ENCODE measurements at places on chromosomes 13 and 19.

DNA sequence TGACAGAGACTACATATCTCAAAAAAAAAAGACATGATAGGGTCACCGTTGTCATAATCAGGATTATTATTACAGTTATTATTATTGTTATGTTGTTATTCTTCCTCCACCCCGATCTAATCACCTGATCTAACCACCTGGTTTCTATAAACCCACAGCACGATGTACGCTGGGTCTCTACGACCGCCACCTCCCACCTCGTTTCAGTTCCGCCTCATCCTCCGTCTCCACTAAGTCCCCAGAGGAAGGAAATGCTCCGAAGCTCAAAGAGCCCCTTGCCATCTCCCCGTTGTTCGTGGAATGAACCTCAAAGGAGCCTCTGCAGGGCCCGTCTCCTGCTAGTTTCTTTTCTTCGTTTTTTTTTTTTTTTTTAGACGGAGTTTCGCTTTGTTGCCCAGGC, 15.9 kb upstream of the MEIS3 start:
- no peak for DNase-seq

GRCh38 chr13:25466880-25467279, 95.1 kb downstream of the ATP8A2 start:
- no peak for DNase-seq

DNA sequence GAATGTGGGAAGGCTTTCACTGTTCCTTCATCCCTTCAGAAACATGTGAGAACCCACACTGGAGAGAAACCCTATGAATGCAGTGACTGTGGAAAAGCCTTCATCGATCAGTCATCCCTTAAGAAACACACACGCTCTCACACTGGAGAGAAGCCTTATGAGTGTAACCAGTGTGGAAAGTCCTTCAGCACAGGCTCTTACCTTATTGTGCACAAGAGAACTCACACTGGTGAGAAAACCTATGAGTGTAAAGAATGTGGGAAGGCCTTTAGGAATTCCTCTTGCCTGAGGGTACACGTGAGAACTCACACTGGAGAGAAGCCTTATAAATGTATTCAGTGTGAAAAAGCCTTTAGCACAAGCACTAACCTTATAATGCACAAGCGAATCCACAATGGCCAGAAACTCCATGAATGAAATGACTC, 18.6 kb downstream of the ZNF177 start:
- DNase-seq: no peak

DNA sequence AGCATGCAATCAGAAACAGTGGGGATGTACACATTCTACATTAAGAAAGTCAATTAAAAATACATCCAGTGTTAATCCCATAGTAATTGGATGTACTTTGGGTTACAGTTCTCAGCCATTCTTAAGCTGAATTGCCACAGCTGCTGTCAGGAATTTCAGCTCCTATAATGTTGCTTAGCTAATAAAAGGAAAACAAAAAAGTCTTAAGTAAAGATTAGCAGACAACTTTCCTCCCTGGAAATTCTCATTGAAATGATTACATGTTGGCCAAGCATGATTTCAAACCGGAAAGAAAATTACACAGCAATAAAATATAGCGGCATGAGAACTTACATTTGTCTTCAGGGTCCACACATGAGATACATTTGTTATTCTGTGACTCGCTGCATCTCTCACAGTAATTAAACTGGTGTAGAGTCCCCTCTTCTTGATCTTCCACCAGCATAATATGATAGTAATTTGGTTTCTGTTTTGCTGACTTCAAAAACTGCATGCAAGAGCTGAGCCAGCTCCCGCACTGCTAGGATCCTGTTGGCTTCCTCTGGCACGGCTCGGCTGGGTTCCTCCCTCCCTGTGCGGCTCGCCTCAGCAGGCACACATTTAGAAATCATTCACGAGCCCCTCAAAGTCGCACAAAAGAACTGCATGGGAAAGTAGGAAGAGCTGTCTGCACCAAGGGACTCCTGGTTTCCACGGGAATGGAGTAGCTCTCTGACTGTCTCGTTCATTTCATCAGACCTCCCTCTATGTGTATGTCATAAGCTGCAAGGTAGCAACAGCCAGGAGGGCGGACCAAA, at the start of gene HTR2A:
TSS of gene HTR2A (minus strand) at position 713 of the 797 bp plus-strand sequence. CDS start 1,147 bp downstream, outside the sequence.
- DNase-seq: no peak

DNA sequence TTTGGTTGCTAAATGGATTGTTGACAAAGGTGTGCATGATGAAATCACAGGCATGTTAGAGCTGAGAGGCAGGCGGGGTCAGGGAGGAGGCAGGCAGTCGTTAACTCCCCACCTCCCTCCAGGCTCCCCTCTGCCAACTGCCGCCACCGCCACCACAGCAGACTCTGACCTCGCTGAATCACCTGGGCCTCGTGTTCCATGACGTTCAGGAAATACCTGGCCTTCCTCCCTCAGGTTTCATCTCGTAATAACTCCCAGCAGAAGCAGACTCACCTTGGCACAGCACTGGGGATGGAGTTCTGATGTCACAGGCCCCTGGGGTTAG, 198.5 kb downstream of the KATNAL1 start:
- no peak for DNase-seq

GRCh38 chr19:41478875-41479756, 36.2 kb downstream of the ERICH4 start:
- no peak for DNase-seq

- no peak for DNase-seq
Observed at GRCh38 chr13:40999416-40999815, 19.7 kb downstream of the ELF1 start.

- no peak for DNase-seq
Observed at GRCh38 chr13:64534302-64534701, 2695.8 kb downstream of the PCDH9 start.

- DNase-seq: no peak
Observed at GRCh38 chr13:110627761-110628476, 12.6 kb downstream of the NAXD start.

DNA sequence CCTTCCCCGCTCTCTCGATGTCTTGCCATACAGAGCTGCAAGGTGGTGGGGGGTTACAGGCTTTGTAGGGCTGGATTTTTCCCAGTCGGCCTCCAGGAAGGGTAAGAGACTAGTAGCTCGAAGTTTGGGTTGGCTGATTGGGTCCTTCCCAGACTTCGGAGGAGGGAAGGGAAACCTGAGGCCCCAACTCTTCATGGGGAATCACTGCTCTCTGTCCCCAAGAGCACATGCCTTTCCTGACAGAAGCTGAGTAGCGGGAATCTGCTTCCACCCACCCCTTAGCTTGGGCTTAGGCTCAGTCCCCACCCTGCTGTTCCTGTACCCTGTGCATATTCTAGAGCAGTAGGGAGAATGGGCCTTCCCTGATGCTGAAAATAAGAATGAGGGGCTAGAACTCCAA, 39.7 kb downstream of the PPP2R1A start:
- no peak for DNase-seq

- no peak for DNase-seq
Observed at GRCh38 chr13:97948041-97948440, 5.4 kb upstream of the IPO5 start.

DNA sequence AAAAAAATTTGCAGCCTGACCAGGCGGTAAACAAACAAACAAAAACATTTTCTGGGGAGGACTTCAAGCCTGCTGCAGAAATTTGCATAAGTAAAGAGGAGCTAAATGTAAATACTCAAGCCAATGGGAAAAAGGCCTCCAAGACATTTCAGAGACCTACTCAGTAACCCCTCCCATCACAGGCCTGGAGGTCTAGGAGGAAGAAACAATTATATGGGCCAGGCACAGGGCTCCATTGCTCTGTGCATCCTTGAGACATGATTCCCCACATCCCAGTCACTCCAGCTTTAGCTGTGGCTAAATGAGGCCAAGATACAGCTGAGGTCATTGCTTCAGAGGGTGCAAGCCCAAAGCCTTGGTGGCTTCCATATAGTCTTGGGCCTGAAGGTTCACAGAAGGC, 793.4 kb downstream of the SLITRK1 start:
- DNase-seq: no peak

DNA sequence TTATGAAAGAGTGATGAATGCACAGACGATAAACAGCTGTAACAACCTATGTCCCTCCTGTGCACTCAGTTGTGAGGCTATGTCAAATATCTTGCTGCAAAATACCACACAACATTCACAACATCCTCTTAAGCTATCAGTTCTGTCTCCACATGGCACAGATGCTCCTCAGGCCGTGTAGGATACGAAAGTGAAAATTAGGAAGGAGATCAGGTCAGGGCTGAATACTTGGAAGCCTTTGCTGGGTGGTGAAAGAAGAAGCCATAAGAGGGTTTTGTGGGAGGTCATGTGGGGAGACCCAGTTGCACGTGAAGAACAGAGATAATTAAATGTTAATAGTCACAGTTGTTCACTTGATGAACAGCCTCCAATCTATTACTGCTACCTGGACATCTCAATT, 58.9 kb downstream of the RXFP2 start:
- DNase-seq: no peak

DNA sequence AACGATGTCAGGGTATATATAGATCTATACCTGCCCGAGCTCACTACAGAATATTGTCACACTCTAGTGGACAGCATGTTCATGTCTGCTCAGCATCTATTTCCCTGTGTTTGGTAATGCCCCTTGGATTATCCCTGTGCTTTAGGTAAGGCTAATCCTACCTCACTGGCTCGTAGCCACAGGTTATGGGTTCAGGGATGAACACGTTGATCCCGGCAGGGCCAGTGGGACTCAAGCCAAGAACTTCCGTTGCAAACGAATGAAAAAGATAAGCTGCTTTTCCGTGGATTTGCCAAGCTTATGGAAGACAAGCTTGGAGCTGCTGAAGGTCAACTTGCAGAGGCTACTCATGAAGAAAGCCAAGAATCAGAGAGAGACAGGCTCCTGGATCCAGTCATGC, 400.0 kb upstream of the TSHZ3 start:
- DNase-seq: no peak

DNA sequence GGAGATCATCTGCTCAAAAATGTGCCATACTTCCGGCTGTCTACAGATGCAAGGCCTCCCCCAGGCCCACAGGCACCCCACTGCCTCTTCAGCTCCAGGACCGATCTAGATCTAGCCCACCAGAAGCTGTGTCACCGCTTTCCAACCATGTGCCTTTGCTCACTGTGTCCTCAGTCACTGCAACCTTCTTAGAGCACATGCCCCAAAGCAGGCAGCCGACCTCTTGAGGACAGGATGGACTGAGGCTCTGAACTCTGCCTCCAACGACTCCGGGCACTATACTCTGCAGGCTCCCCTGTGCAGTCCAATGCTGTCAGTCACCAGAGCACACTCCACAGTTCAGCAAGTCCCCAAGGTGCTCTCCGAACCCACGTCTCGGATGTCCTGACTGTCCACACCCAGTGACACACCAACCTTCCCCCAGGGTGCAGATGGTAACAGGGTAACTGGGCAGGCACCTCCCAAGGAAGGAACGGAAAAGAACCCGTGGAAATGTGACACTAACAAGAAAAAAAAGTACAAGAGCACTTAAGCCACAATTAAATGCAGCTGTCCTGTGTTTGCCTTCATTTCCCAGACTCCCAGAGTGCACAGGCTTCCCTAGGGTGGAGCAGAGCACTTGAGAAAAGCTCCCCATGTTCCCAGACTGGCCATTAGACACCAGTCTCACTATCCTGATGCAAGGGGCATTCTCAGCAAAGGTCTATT, 4.8 kb downstream of the STK24 start:
- no peak for DNase-seq

GRCh38 chr13:47459512-47459911, 541.6 kb downstream of the SUCLA2 start:
- no peak for DNase-seq

DNA sequence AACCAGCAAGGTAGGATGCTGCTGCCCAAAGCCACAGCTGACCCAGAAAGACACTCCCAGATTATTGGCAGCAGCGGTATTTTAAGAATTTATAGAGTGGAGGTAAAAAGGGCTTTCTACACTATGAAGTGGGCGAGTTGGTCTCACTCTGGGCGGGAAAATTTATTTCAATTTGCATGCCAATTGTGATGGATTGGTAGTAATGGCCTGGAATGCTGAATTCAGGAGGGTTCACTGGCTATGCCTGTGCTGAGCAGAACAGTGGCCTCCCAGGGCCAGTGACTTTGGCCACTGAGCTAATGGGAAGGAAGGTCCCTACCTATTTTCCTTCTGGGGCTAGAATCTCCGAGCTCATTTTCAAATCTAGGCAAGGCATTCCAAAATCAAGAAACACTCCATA, 243.5 kb downstream of the TSHZ3 start:
- no peak for DNase-seq

- no peak for DNase-seq
Observed at GRCh38 chr13:67505376-67505775, 275.2 kb upstream of the PCDH9 start.

DNA sequence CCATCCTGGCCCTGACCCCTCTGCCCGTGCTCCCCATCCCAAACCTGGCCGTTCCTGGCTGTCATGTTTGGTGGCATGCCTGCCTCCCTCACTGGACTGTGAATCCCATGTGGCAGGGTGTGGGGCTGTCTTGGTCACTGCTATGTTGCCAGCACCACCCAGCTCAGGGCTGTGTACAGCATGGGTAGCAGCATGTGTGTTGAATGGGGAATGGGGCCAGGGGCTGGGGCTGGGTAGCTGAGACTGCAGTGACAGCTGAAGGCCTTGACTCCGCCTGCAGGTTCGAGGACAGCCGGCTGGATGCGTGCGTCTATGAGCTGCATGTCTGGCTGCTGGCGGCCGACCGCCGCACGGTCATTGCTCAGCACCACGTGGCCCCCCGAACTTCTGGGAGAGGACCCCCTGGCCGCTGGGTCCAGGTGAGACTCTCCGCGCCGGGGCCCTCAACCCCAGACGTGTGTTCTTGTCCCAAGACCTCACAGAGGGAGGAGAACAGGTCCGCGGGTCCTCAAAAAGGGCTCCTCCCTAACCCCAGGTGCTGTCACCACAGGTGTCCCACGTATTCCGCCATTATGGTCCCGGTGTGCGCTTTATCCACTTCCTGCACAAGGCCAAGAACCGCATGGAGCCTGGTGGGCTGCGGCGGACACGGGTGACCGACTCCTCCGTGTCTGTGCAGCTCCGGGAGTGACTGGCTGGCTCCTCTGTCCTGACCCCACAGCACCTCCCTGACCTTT, 3.5 kb downstream of the NCCRP1 start:
- DNase-seq: no peak

- no peak for DNase-seq
Observed at GRCh38 chr13:48551329-48551728, 18.4 kb upstream of the RCBTB2 start.

DNA sequence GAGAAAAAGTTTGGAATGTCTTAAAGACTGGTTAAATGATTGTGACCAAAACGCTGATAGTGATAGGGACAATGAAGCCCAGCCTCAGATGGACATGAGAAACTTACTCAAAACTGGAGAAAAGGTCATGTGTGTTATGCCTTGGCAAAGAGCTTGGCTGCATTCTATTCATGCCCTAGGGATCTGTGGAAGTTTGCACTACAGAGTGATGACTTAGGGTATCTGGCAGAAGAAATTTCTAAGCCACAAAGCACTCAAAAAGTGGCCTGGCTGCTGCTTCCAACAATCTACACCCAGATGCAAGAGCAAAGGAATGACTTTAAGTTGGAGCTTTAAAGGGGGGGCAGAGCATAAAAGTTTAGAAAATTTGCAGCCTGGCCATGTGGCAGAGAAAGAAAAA, 521.3 kb downstream of the UQCRFS1 start:
- no peak for DNase-seq

- no peak for DNase-seq
Observed at GRCh38 chr13:97004096-97004876, 10.0 kb upstream of the OXGR1 start.

- no peak for DNase-seq
Observed at GRCh38 chr13:40438999-40439797, 227.2 kb downstream of the FOXO1 start.

- DNase-seq: no peak
Observed at GRCh38 chr19:43692385-43692784, 22.4 kb upstream of the PLAUR start.

All from vagina (tissue), 2 donors.